ENCODE measurements at places on chromosomes 2 and 18.

- no peak for DNase-seq
Measured at GRCh38 chr2:9141091-9141667, 65.4 kb upstream of the ASAP2 start.

DNA sequence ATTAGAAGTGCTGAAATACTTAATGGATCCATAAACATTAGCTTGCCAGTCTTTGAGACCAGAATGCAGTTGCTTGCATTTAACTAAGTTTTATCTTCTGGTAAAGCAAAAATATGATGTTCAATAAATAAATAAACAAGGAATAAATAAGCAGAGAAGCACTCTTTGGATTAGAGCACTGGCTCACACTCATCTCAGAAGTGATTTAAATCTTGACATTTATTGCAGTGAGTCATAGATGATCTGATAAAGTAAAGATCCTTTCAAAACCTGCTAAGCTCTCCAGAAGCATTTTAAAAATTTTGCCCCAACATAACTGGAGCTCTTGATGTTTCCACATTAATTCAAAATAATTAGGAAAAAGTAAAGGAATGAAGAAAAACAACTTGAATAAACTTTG lies 66.8 kb downstream of the KYNU start:
- peak; percentile 34 for DNase-seq

- no peak for DNase-seq
Measured at GRCh38 chr2:233544200-233544610, 22.4 kb downstream of the USP40 start.

DNA sequence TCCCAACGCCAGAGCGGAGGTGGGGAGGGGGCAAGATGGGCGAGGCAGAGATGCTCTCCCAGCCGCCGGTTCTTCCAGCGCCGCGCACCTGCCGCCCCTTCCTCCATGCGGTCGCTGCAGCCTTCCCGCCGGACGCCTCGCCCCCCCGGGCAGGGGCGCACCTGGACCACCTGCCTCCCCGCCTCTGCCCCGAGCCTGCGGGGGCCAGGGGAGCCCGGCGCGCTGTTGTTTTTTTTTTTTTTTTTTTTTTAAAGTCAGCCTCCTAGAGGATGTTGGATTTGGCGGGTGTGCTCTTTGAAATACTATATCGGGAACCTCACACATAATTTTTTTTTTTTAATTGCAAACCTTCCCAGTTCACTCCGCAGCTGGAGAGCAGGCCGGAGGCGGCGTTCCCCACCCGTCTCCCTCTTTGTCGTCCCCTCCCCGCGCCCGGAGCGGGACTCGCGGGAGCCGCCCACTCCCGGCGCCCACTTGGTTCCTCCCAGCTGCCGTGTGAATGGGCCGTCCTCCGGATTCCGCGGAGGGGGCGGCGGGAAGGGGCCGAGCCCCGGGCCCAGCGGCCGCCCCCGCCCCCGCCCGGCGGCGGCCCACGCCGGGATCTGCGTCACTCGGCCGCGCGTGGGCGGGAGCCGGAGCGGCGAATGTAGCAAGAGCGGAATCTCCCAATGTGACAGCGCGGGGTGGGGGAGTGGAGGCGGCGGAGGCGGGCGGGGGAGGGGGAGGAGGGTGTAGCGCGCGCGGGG lies 421 bp upstream of the NAB1 start:
- peak; percentile 96 for DNase-seq

DNA sequence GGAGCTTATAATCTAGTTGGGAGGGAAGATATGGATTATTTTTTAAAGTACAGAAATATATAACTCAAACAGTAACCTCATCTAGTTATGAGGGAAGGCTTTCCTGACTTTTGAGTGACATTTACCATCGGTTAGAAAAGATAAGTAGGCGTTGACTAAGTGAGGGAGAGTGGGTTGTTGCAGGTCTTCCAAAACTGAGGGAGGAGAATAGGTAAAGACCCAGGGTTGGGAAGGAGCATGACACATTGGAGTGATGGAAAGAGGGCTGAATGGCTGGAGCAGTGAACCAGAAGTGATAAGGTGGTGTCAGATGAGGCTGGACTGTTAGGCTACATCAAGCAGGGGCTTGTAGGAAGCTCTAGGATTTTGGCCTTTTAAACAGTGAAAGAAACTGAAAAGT lies 10.6 kb upstream of the NUP35 start:
- no peak for DNase-seq

DNA sequence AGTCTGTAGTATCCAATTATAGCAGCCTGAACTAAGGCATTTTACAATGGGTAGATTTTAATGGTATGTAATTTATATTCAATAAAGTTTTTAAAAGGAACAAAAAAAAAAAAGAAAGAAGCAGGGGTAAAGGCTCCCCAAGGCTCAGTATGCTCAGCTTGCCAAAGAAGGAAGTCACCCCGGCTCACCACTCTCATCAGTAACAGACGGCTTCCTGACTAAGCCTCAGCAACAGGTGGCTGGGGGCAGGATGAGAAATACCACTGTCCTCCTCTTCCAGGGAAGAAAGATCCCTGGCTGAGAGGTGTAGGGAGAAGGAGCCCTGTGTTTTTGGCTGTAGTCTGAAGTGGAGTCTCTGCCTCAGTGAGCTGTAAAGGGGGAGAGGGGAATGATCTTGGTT lies 121.2 kb downstream of the ARHGEF4 start:
- no peak for DNase-seq

- no peak for DNase-seq
Measured at GRCh38 chr18:79884963-79885728, 66.3 kb downstream of the SLC66A2 start.

- DNase-seq, result no peak
Measured at GRCh38 chr18:45137087-45137419, 456.4 kb downstream of the SETBP1 start.

GRCh38 chr2:39837856-39838453 lies 58.9 kb upstream of the THUMPD2 start:
- DNase-seq, result peak; percentile 65

- no peak for DNase-seq
Measured at GRCh38 chr2:239727182-239727775, 297.9 kb downstream of the NDUFA10 start.

Measured in adipocyte (in vitro differentiated cells).